ENCODE measurements at places on chromosomes 3 and 15.

DNA sequence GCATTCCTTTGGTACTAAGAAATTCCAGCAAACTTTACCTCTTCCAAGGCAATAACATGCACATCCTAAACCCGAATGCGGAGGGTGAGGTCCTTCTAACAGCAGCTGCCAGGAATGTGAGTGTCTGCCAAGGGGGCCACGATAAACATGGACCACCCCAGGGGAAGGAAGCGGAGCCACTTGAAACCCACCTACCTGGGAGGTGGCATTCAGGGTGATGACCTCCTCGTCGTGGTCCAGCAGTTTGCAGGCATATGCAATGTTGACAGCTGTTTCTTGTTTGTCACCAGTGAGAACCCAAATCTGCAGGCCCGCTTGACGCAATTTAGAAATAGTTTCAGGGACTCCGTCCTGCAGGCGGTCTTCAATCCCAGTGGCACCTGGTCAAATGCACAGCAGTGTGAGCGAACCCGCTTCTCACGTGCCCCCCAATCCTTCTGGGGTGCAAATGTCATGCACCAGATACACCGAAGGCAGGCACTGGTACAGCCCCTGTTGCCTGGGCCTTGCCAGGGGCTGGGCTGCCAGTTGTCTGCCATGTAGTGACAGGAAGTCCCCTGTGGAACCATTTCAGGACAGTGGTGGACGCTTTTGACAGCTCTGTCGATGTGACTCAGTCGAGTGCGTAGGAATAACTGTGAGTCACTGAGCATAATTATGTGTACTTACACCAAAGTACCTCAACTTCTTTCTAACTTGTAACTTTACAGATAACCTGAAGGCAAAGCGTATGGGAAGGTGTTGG, 161.2 kb downstream of the ATP10A start:
- DNase-seq = no peak

- no peak for DNase-seq
These were observed 2.0 kb downstream of the PPP1R14D start for GRCh38 chr15:40826423-40827075.

- DNase-seq = no peak
These were observed 19.2 kb upstream of the ITPKA start for GRCh38 chr15:41474436-41474835.

- DNase-seq = no peak
These were observed 342.9 kb downstream of the IL20RB start for GRCh38 chr3:137300703-137301102.

DNA sequence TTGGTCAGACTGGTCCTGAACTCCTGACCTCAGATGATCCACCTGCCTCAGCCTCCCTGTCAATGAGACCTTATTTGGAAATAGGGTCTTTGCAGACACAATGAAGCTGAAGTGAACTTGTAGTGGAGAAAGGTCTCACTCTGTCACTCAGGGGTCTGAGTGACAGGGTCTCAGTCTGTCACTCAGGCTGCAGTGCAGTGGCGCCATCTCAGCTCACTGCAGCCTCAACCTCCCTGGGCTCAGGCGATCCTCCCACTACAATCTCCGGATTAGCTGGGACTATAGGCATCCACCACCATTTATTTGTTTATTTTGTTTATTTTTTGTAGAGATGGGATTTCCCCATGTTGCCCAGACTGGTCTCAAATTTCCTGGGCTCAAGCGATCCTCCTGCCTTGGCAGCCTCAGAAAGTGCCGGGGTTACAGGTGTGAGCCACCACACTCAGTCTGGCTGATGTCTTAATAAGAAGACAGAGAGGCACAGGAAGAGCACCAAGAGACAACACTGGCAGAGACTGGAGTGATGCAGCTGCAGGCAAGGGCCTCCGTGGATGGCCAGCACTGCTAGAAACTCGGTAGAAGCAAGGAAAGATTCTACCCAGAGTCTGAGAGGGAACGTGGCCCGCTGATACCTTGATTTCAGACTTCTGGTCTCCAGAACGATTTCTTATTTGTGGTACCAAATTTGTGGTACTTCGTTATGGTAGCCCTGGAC, 26.2 kb upstream of the RAF1 start:
- DNase-seq = no peak

GRCh38 chr15:71352125-71352524, 236.9 kb downstream of the THSD4 start:
- DNase-seq = no peak

GRCh38 chr15:52394118-52394517, 98.5 kb upstream of the MYO5C start:
- no peak for DNase-seq

GRCh38 chr3:175222356-175222755, 363.2 kb downstream of the NAALADL2 start:
- DNase-seq = no peak

DNA sequence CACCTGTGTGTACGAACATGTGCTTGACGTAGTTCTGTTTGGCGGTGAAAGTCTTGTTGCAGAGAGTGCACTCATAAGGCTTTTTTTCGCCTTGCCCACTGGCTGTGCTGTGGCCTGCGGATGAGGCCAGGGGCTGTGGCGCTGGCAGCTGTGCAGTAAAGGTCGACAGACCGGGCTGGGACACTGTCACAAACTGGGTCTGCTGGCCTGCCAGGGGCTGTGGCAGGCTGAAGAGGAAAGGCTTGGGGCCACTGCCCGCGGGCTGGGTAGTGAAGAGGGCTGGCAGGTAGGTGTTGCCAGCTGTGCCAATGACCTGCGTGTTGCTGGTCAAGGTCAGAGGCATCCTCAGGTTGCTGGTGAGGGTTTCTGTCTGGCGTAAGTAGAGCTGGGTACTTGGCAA, 56.4 kb downstream of the TIGIT start:
- DNase-seq = no peak

DNA sequence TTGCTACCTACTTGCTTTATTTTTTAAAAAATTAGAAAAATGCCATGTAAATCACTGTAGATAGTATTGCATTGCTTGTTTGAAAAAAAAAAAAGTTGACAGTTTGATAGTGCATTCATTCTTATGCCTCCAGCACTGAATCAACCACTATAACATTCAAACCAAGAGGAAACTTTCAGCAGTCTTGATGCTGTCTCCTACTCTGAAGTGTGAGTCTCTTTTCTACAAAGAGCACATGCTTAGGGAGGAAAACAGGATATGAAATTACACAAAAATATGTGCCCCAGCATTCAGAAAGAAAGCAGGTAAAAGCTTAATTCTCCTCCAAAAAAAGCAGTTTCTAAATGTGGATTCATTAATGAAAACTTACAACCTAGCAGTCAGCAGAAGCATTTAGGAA, 78.3 kb downstream of the ZBTB20 start:
- DNase-seq = no peak

- DNase-seq = peak; percentile 59
These were observed 10.0 kb downstream of the EIF2B5 start for GRCh38 chr3:184145111-184145524.

- DNase-seq = no peak
These were observed 90.8 kb downstream of the NEO1 start for GRCh38 chr15:73142802-73143762.

DNA sequence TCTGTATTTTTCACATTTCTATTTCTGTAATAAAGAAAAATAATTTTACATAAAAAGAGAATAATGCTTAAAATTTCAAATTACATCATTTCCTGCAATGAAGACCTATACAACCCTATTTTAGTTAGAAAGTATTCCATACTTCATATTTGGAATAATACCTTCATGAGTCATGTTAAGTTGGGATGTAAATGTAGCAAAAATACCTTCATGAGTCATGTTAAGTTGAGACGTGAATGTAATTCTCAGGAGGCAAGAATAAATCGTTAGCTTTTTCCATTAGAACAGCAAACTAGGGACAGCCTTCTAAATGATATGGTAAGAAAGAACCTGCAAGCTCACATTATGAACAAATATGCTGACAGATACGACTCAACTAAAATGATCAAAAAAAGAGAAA, 91.9 kb downstream of the NAALADL2 start:
- no peak for DNase-seq

- DNase-seq = no peak
These were observed 58.4 kb downstream of the SENP7 start for GRCh38 chr3:101454629-101455028.

- DNase-seq = no peak
These were observed 556 bp downstream of the CHP1 start for GRCh38 chr15:41231422-41232226.

- no peak for DNase-seq
These were observed 14.1 kb upstream of the ANXA2 start for GRCh38 chr15:60411774-60412425.

DNA sequence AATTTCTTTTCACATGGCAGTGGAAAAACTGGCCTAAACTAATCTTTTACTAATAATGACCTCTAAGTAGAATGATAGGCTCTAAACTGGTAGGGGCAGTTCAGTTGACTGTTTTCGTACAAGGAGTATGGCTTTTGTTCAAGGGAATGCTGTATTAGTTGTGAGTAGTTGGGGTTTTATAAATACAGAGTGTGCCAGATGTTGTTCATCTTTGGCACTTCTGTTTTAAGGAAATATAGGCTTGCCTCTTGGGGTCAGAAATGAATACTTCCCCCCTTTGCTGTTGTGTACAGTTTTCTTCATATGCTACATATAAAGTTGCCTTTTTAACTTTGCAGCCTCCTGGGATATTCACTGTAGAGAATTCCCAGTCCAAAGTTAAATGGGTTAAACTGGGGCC, 181.0 kb upstream of the CGNL1 start:
- DNase-seq = no peak

GRCh38 chr3:144343343-144343742, 371.7 kb downstream of the DIPK2A start:
- no peak for DNase-seq

- DNase-seq = no peak
These were observed 143.3 kb downstream of the ADAMTS17 start for GRCh38 chr15:100198442-100198841.

GRCh38 chr3:178393146-178393545, 143.1 kb upstream of the KCNMB2 start:
- no peak for DNase-seq

GRCh38 chr3:188433521-188434150, 279.7 kb downstream of the LPP start:
- DNase-seq = no peak

- no peak for DNase-seq
These were observed 65.8 kb downstream of the PDE8A start for GRCh38 chr15:85047271-85047948.

DNA sequence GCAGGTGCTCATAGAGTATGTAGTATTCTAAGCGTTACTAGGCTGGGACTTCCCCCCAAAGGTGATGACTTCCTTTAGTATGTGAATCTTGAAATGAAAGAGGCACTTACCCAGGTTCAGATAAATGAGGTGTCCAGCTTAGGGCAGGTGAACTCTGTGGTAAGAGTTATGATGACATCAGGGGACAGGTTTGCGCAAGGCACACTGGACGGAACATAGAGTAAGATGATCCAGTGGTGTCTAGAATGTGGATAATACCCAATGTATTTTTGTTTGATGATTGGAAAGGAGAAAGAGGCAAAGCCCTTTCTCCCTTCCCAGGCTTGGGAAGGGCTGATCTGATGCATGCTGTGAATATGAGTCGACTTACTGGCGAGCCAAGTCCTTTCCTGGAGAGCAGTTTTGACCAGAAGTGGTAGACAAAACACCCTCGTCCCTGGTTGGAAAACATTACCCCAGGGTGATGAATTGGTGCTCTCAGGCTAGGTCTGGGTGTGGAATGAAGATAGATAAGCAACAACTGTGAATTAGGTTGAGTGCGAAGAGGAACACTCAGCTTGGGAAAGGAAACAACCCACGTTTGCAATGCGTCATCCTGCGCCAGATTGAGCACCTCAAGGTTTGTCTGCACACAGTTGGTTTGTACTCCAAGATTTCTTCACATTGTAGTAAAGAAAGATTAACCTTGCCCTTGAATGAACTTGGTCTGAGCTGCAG, 124.2 kb downstream of the GHSR start:
- no peak for DNase-seq

DNA sequence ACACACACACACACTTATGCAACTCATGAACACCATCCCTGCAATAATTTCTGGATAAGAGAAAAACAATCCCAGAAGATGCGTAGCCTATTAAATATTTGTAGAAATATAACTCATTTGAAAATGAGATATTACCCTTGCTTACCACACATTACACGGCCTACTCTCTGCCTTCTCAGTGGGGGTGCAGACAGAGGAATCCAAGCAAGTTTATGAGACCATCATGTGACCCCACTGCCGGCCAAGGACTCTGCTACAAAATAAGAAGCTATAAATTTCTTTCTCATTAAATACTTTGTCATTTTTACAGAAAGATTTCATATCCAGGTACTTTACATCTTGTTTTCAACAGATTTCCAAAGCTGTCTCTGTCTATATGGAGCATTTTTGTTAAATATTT, 286.3 kb downstream of the ZNF385D start:
- DNase-seq = no peak

Measured in hematopoietic multipotent progenitor cell treated with erythropoietin and hydrocortisone succinate and interleukin-3 and kit ligand, for 8 days (in vitro differentiated cells).